AG04449 (cell line): ENCODE measurements at places on chromosomes 7 and 10.
A peak's percentile ranks its signal among the peaks of the same experiment; 100 is the strongest.

- DNase-seq = no peak
Measured at GRCh38 chr7:130142654-130143333, 62.4 kb downstream of the TMEM209 start.

- DNase-seq = no peak
Measured at GRCh38 chr10:69389827-69390490, 26.8 kb downstream of the TACR2 start.

DNA sequence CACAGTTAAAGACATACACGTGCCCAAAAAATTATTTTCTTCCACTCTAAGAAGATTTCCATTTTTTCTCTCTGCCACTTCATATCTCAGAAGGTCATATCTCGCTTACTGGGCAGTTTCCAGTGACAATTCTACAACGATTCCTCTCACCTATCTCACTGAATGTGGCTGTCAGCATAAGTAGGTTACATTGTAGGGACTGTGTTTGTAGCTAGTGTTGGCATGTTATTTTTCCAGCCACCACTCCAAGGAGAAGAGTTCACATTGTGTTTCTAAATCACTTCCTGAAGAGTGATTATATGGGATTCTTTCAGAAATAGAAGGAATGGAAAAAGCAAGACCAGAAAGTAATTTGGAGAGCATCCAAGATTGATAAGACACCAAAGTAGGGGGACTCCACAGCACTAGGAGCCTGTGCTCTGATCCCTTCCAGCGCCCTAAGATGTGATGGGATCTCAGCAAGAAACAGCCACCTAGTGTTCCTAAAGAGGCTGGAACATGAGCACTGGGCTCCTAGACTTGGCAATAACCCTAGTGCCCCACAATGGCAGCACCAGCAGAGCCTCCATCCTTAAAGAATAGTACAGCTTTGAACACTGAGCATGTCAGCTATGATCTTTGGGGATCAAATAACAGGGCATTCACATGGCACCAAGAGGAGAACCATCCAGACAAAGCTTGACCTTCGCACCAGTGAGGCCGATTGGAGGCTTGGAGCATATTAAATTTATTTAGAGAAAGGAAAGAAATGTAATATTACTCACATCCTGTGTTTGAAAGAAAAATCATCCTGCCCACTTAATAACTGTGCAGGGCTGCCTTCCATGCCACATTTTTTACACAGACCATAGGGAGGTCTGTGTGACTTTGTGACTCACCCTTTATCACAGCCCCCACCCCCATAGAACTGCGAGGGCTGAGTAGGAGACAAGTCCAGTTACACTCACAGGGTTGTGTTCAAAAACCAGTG is 51.8 kb downstream of the CAV1 start:
- peak; percentile 86 for DNase-seq

DNA sequence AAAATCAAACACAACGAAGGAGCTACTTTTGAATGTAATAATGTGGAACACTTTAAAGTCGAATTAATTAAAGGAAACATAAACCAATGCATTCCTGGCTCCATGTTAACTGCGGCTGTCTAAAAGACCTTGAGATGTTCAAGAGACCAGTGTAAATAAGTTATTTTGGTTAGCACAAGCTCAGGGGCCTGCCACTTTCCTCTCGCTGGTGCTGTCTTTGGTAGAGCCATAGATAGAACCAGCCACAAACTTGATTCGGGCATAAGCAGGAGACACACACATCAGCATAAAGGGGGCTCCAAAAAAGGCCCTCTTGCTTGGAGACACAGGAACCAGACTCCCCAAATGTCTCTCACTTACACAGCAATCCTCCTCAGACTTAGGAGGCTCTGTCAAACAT is 121.6 kb upstream of the TBX20 start:
- no peak for DNase-seq

GRCh38 chr10:33815776-33816175 is 481.3 kb upstream of the NRP1 start:
- DNase-seq = no peak

DNA sequence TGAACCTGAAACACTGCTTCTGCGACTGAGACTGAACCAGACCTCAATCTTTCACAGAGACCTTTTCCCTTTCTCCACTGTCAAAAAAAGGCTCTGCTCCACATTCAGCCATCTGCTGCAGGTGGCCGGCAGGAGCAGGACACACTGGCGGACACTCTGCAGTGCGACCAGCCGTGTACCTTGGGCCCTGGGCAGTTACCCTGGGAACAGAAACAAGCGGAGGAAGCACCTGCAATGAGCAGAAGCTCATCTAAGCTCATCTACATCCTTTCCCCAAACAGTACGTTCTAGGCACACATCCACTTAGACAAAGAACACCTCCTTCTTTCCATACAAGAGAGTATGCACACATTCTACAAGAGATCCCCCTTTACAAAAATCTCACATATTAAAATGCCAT is 22.8 kb downstream of the VOPP1 start:
- DNase-seq = no peak

- DNase-seq = no peak
Measured at GRCh38 chr7:129773328-129773731, 161.8 kb downstream of the NRF1 start.

DNA sequence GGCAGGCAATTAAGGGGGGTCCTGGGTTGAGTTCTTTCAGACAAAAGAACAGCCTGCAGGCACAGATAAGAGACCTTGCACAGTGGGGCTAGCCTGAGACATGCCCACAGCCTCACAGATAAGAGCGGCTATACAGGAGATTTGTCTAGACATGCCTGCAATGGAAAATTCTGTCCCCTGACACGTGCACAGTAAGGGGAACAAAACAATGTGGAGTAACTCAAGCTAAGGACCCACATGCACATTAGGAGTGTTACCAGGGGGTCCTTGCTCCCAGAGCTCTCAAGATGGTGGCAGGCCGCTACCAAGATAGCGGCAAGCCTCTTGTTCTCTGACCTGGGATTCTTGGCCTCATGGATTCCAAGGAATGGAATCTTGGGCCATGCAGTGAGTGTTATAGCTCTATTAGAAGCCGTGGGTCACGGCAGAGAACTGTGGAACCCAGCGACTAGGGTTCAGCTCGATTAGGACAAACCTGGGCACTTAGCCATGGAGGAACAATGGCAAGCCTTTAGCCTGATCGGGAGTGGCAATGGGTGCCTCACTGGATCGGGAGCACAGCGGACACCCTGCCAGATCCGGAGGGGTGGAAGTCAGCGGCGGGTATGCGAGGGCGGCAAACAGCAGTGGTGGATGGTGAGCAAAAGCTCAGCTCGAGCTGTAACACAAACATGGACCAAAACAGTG is 196.9 kb downstream of the CCSER2 start:
- no peak for DNase-seq

GRCh38 chr7:33050535-33051318 is 11.8 kb downstream of the NT5C3A start:
- no peak for DNase-seq

- no peak for DNase-seq
Measured at GRCh38 chr10:19791032-19791431, 25.2 kb upstream of the PLXDC2 start.

DNA sequence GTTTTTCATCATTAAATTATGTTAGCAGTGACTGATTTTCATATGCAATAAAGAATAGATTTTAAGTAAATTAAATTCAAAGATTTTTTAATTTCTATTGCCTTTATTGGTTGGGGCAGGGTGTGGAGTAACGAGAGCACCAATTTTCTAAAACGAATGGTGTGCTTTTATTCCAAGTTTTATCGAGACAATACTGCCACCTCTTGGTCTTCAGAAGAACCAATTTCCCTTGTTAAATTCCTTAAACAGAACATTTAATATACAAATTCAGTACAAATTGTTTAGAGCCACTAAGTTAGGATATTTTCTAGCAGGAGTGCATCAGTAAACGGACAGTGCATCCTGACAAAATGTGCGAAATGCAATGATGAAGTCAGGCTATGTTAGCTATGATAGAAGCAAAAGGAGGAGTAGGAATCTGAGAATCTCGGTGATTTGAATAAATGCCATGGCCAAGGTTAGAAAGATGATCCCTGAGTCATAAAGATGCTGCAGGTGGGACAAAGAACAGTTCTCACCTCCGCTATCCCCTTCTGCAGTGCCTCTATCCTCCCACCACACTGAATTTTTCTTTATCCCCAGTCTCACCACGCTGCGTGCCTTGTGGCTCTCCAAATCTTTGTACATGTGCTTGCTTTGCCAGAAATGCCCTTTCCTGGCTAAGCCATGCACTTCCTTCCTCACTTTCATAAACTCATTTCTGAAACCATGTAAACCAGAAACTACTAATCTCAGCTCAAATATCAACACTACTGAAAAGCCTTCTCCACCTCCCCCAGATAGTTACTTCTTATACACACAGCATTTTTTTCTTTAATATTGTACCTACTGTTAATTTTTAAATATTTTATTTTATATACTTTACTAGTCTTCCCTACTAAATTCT is 31.9 kb upstream of the AGBL3 start:
- no peak for DNase-seq

GRCh38 chr10:80684259-80684658 is 146.6 kb downstream of the SH2D4B start:
- DNase-seq = no peak

DNA sequence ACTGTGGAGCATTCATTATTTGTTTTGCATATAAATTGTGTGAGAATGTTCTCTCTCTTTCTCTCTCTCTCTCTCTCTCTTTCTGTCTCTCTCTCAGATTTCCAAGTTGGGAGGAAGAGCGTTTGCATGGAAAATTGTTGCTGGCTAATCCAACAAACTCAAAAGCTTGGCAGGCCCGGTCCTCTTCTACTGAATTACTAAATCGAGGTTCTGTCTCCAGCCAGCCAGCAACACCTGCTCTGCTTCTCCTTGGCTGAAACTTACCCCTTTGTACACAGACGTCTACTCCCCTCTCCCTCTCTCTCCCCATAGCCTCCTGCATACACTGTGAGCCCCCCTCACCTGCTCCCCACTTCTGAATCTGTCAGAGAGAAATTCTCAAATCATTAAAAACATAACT is 996.4 kb upstream of the AUTS2 start:
- DNase-seq = no peak

DNA sequence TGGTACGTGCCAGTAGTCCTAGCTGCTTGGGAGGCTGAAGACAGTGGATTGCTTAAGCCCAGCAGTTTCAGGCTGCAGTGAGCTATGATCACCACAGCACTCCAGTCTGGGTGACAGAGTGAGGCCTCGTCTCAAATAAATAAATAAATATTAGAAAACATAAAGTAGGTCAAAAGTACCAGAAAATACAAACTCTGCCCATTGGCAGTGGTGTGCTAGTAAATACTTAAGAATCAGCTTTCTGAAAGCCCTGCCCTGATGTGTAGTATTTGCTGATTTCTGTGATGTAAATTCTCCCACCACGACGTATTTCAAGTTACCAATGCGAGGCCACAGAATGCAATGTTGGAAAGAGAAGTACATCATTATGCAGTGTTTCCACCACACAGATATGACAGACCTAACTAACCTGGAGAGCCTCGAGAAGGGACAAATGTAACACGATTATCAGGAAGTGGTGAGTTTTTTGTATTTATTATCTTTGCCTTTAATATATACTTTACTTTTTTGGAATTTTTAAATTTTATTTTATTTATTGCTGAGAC is 11.8 kb upstream of the MAP3K8 start:
- DNase-seq = no peak

DNA sequence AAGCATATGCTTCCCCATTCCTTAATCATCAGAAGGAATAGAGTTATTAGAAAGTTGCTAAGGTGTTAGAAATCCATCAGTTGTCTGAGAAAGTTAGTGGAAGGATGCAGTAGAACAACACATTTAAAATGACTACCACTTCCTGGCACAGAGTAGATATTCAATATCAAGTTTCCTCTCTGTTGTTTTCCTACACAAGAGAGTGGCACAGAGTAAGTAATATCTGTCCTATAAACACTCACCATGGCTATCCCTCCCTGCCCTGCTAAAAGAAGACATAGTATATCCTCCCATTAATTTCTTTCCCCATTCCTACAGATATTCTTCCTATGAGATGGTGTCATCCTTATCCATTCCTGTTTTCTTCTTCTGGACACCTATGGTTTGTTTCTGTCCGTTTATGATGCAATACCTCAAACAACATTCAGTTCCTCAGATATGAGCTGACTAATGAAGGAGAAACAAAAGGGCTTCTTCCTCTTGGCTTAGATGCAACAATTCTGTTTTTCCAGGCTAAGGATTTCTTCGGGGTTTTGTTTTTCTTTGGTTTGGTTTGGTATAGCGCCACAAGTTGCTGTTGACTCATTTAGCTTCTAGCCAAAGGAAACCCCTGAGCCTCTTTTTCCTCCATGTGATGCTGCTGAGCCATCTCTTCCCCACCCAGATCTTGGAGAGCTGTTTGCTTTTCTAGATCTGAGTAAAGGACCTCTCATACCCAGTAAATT is 32.9 kb upstream of the BPGM start:
- peak; percentile 94 for DNase-seq

- no peak for DNase-seq
Measured at GRCh38 chr7:82669141-82669540, 225.6 kb upstream of the CACNA2D1 start.

DNA sequence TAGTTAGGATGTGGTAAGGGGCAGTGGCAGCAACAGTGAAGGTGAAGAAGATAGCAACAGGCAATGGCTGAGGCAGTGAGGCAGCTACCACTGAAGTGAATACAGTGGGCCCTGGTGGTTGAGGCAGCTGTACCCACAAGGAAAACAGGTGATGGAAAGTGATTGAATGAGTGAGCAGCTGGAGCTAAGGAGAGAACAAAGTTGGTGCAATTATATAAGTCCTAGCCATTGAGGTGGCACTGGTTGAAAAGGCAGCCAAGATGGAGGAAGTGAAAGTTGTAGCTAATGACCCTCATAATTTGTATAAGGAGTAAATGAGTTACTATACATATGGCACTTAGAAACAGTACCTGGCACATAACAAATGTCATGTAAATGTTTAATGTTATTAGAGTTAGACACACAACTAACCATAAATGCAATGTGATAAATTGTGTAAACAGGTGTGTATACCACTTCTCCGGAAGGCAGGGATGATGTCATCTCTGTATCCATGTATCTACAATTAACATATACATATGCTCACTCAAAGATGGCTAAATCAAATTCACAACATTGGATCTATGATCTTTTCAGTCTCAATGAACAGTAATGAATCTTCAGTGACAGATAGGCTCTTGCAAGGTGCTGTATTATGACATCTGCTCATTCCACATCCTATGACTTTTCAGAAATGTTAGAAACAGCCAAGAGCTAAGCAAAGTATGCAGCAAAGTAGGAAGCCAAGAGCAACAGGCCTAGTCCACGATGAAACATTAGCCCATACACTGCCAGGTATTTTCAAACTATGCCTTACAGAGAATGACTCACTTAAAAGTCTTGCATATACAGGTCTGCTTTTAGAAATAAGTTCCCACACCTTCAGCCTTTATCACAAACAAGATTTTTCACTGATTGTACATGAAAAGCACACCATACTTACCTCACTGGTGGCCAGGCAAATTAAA is 10.7 kb downstream of the XPNPEP1 start:
- no peak for DNase-seq

- no peak for DNase-seq
Measured at GRCh38 chr10:13751191-13751764, 164.5 kb downstream of the PRPF18 start.

GRCh38 chr7:22469371-22470143 is 30.4 kb downstream of the STEAP1B start:
- DNase-seq = no peak
